ENCODE measurements at places on chromosomes 4 and X.
A peak's percentile ranks its signal among the peaks of the same experiment; 100 is the strongest.

DNA sequence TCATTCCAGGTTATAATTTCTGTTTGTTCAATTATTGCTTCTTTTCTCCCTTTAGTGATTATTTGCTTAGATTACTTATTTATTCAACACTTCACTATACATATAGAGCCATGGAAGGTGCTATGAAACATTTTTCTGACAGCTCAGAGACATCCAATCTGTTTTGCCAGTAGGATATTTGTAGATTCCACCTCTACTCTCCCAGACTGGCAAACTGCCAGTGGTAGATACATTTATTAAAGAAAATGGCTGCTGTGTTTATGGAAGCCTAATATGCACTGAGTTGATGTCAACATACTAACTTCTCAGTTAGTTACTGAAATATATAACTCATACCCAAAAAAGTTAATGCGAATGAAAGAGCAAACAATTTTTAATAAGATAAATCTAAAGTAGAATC lies 348.6 kb downstream of the TRAM1L1 start:
- no peak for DNase-seq

- DNase-seq, result no peak
These were observed 932 bp downstream of the GRIA2 start for GRCh38 chr4:157221426-157221894.

DNA sequence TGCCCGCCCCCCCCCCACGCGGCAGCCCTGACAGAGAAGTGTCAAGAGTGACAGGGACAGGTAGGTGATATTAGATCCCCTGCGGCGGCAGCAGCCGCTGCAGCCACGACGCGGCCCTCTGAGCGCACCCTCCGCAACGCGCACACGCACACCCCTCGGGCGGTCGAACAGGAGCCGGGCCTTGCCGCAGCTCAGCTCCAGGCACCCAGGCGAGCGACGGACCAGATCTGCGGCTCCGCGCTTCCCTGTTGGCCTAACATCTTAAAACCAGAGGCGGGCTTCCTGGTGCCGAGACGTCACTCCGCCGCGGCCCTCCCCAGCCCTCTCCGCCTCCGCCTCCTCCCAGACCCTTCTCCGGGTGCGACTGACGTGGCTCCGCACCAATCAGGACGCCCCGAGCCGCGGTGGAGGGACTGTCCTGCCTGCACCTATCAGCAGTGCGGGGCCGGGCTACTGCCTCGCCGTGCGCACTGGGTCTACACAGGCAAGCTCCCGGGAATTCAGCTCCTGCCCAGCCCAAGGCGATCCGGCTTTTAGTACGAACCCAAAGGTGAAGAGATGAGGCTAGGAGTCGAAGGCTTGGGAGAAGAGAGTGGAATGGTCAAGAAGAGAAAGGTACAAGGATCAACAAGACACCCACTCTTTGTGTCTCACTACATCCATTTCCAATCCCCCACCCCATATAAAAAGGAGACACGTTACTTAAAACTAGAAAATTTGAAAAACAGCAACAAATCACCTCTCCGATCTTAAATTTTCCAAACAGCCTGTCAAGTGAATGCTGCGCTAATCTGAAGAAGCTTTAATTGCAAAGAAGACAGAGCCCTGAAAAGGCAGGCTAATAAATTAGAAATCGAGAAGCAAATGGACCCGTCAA lies at the start of gene PITX2:
Gene PITX2, minus strand, starts transcription at position 237 of the 877 bp plus-strand sequence. CDS start 617 bp downstream, outside the sequence.
- no peak for DNase-seq

DNA sequence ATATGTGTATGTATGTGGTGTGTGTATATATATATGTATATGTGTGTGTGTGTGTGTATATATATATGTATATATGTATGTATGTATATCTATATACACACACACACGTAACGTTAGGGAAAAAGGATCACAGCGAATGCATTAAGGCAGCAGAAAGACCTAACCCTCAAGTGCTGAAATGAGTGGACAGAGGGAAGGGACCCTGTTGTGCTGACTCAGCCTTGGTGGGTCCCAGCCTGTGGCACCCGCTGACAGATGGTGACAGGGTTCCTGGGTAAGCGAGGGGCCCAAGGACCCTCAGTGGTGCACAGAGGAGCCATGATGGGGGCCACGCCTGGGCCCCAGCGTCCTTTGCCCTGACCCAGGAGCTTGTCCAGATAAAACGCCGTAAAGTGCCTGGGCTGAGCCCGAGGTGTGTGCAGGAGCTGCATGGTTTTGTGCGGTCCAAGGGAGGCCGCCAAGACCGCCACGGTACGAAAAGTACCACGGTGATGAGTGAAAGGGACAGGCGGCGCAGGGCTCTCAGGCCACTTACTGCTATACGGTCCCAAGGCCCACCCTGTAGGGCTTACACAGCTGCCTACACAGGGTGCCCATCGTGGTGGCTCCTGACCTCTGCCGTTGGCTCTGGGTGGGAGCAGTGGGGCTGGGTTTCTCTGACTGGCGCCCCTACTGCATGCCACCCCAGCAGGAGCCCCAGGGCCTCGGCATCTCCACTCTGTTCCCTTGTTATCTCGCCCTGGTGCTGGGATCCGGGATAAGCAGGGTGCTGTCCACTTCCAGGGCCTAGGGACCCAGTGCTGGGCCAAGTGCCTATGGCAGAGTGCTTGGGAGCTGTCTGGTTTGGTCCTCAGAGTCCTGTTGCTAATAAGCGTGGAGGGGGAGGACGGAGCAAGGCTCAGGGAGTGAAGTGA lies 10.0 kb downstream of the SH3BP2 start:
- DNase-seq, result no peak

DNA sequence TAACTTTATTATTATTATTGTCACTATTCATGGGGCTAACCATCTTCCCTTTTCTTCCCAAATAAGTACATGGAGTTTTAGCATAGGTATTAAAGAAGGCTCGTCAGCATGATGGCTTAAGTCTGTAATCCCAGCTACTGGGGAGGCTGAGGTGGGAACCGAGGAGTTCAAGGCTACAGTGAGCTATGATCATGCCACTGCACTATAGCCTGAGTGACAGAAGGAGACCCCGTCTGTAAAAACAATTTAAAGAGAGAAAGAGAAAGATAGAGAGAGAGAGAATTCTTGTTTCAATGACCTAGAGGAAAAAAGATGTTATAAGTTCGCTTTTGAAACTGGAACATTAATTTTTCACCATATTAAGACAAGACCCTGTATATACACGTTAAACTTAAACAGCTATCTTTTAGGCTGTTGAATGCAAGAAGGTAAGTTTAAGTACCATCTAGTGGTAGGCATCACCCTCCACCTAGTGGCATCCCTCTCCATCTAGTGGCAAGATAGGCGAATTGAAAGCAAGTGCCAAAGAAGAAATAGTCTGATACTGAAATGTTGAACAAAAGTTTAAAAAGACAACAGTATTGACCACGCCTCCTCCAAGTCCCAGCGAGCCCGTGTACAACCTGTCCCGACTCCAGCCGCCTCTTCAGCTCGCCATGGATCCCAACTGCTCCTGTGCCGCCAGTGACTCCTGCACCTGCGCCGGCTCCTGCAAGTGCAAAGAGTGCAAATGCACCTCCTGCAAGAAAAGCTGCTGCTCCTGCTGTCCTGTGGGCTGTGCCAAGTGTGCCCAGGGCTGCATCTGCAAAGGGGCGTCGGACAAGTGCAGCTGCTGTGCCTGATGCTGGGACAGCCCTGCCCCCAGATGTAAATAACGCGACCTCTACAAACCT lies 26.0 kb upstream of the YTHDC1 start:
- DNase-seq, result peak; percentile 1

- peak; percentile 23 for DNase-seq
These were observed 754 bp upstream of the KLF3 start for GRCh38 chr4:38663090-38663800.

DNA sequence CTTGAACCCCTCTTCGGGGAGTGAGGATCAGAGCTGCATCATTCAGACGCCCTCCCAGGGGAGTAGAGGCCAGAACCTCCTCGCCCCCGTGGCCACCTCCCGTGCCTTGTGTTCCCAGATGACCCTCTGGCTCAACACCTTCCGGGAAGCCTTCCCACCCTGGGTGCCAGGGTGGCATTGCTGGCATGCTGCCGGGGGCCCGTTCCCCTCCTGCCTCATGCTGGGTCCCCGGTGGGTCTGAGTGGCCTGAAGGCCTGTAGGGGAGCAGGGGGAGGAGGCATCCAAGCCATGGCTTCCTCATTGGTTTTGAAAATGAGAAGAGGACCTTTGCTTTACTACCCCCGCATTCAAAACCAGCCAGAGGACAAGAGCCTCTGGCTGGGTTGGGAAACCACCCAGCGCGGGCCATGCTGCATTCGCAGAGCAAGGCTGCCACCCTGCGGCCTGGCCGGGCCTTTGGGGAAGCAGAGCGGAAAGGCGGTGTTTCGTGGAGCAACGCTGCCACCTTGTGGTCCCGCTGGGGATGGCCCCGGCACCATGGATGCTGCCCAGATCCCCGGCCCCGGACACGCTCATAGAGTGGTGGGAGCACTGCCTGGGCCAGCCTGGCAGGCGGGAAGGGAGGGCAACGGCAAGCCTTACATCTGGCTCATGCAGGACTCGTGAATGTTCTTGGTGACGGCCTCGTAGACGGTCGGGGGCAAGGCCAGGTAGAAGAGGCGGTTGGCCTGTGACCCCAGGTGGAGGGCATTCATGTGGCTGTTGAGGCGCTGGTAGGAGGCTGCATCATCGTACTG lies 11.9 kb downstream of the G6PD start:
- DNase-seq, result peak; percentile 85

DNA sequence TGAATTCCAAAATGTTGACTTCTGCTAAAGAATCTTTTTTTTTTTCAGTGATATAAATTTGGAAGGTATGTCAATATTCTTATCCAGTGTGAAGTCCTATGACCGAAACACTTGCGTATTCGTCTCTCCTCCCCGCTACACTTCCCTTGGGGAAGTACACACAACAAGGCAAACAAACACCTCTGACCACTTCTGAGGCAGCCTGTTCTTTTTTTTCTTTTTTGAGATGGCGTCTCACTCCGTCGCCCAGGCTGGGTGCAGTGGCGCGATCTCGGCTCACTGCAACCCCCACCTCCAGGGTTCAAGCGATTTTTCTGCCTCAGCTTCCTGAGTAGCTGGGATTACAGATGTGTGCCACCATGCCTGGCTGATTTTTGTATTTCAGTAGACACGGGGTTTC lies 78.1 kb upstream of the DHRSX start:
- DNase-seq, result no peak

GRCh38 chr4:92864096-92864495 lies 560.3 kb downstream of the GRID2 start:
- no peak for DNase-seq

- DNase-seq, result no peak
These were observed 7.0 kb downstream of the RS1 start for GRCh38 chrX:18664947-18665346.

GRCh38 chrX:106035064-106035463 lies 3.5 kb downstream of the SERPINA7 start:
- DNase-seq, result no peak

DNA sequence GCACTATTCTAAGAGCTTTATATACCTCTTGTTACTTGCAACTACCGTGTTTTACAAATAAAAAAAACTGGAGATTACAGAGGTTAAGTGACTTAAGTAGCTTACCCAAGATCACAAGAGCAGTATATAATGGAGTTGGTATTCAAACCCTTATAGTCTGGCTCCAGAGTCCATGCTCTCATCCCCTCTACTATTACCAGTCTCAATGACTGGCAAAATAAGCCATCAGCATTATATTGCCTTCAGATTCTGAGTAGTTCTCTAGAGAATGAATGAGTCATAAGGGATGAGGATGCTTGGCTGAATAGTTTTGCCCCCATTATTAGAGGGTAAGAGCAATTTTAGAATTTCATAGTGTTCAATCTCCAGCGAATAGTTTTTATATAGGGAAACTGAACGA lies 170.1 kb upstream of the ATOH1 start:
- no peak for DNase-seq

DNA sequence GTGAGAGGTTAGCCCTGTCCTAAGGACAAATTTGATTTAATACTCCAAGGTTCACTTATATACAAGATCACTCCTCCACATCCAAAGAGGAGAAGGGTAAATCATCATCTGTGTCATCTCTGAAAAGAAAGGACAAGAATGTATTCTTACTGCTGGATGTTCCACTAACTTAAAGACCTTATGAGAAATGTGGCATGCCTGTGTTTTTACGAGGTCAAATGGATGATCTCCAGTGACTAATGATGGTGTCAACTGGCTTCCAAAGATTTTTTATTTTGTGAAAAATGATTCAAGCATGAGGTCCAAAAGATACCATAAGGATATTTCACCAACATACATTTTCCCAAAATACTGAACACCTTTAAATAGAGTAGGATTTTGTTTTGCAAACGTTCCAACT lies 143.4 kb downstream of the PTCHD1 start:
- no peak for DNase-seq

DNA sequence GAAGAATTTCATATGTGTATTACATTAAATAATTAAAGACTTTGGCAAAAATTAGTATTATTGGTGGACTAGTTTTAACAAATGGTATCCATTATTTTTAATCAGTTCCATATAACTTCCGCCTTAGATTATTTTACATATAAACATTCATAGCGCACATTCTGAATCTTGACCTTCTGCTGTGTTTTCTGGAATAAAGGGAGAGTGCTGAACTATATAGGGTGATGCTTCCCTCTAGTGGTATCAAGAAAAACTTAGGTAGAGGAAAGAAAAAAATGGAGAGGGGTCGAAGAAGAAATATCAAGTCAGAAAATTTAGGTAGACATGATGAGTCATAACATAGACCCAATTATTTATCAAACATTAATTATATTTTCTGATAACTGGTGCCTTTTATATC lies 155.6 kb upstream of the PACRGL start:
- no peak for DNase-seq

- no peak for DNase-seq
These were observed 23.9 kb downstream of the TBC1D19 start for GRCh38 chr4:26607776-26608175.

GRCh38 chr4:85952972-85953650 lies 406.7 kb downstream of the MAPK10 start:
- no peak for DNase-seq

DNA sequence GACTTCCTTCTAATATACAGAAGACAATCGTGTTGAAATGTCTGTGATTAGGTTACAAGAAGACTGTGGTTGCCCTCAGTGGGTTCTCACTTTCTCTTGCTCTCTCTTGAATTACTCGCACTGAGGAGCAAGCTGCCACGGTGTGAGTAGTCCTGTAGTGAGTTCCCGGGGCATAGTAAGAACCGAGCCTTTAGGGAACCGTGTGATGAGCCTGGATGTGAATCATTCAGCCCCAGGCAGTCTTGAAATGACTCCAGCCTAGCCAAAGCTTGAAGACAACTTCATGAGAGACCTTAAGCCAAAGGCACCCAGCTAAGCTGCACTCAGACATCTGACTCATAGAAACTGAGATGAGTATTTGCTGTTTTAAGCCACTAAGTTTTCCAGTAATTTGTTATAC lies 292.7 kb downstream of the SPOCK3 start:
- no peak for DNase-seq

GRCh38 chrX:16488959-16489358 lies 161.0 kb upstream of the S100G start:
- no peak for DNase-seq

- DNase-seq, result peak; percentile 33
These were observed 947 bp upstream of the RPL10 start for GRCh38 chrX:154396973-154397887.

DNA sequence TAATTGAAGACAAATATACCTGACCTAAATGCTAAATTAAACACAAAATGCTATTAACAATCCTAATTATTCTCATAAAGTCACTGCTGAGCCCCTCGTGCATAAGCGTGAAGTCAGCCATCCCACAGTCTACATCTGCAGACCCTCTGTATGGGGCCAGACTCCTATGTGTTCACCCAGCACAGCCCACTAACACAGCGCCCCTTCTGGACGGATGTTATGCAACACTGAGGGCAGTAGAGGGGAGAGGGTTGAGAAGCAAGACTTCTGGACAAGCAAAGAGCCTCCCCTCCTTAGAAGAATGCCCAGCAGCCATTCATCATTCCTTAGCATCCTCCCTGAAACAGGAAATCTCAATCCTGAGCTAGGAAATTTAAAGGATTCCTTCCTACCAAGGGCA lies 7.9 kb downstream of the TRPC3 start:
- no peak for DNase-seq

All from activated gamma-delta T cell (primary cell).